Brain (organoid and tissue), 16 donors: ENCODE measurements at places on chromosomes 16 and 17.

DNA sequence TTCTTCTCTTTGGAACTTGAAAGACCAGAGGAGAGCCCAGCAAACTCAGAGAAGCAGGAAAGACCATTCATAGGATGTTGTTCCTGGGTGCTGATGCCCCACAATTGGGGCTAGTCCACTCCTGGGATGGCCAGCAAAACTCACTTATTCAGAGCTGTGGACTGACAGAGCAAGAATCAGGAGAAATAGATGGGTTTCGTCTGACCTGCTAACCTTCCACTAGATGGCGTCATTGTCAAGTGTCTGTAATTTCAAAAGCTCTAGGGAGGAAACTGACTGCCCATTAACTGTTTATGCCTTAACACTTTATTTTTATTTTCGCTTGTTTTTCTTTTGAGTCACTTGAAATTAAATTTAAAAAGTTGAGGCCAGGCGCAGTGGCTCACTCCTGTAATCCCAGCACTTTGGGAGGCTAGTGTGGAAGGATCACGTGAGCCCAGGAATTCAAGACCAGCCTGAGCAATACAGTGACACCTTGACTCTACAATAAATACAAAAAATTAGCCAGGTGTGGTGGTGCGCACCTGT is 28.7 kb upstream of the MILR1 start:
- peak; percentile 65 for DNase-seq

GRCh38 chr16:495127-495748 is 32.3 kb upstream of the CAPN15 start:
- no peak for DNase-seq

GRCh38 chr17:55121268-55121667 is 143.5 kb upstream of the HLF start:
- DNase-seq, result no peak

DNA sequence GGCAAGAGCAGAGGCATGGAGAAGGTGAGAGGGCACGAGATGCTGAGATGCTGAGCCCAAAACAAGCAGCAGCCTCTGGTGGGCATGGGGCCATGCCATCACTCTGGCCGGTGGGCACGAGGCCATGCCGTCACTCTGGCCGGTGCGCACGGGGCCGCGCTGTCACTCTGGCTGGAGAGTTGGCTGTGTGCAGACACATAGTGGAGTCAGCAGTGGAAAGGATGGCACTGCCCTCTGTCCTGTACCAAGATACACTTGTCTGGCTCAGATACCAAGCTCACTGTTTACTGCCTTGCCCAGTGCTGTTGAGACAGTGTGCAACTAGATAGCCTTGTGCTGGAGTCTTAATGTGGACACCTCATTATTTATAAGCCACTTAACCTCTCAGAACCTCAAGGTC is 45.1 kb downstream of the CYB5D2 start:
- no peak for DNase-seq

DNA sequence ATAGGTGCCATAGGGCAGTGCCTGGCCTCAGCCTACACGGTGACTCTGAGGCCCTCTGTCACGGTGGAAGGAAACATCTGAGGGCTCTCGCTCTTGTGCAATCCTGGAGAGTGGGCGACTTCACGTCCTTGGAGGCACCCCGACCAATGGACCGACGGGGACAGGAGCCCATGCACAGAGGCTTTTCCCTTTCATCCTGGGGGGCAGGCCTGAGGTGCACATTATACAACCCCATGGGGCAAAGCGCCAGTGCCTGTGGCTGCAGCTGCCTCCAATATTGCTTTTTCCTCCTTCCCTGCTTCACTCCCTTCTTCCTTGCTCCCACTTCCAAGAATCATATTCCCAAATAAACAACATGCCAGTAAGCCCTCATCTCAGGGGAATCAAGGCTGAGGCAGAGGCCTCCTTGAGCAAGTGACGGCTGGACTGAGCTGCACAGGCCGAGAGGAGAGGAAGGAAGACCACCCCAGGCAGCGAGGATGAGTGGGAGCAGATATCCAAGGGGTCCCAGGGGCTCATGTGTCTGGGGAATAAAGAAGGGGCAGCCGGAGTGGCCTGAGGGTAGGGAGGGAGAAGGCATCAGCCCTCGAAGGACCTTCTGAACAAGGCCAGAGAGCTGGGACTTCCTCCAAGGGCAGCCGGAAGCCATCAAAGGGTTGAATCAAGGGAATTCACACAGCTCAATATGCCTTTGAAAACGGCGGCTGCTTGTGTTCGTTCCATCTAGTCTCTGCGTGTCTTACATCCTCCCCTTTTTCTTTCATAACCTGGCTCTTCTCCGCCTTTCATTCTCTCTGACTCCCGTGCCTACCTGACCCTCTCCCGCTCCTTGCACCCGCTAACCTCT is 42.6 kb upstream of the RPL38 start:
- DNase-seq, result no peak

DNA sequence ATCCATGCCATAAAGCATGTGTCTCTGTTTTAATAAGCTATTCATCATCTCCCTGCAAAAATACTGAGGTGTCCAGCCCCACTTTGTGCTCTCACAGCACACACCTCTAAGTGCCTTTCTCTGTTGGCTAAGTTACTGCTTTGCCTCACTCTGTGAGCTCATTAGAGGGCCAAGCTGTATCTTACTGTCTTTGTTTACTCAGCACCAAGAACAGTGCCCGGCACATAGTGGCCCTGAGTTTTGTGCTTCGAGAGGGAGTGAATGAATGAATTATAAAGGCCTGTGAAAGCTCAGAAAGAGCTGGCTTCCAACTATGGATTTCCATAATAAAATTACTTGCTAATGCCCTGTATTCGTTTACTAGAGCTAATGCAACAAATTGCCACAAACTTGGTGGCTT is 50.2 kb upstream of the NOG start:
- no peak for DNase-seq

DNA sequence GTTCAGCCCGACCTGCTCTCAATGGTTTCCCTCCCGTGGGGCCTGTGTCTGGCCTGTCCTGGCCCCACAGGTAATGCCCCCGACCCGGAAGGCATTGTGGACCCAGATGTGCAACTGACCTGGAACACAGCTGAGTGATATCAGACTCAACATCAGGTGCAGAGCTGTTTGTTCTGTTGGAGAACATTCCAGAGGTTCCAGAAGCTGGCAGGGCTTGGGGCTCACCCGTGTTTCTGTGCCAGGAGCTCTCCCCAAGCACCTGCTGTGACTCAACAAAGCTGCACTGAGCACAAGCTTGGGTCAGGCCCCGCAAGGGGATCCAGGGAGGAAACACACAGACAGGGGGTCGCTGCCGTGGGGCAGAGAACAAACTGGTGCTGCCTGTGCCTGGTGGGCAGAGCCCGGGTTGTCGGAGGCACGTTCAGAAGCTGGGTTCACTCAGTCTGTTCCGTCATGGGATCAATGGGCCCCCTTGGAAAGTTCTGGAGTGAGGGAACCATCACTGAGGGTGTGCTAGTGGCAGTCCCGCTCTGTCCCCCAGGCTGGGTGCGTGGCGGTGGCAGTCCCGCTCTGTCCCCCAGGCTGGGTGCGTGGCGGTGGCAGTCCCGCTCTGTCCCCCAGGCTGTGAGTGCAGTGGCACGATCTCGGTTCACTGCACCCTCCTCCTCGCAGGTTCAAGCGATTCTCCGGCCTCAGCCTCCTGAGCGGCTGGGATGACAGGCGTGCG is 22.1 kb downstream of the HS3ST6 start:
- DNase-seq, result no peak

- DNase-seq, result peak; percentile 67
These were observed 243.9 kb upstream of the RBFOX1 start for GRCh38 chr16:7088711-7089110.

- peak; percentile 63 for DNase-seq
These were observed 9.9 kb upstream of the ADGRG1 start for GRCh38 chr16:57618296-57619132.

DNA sequence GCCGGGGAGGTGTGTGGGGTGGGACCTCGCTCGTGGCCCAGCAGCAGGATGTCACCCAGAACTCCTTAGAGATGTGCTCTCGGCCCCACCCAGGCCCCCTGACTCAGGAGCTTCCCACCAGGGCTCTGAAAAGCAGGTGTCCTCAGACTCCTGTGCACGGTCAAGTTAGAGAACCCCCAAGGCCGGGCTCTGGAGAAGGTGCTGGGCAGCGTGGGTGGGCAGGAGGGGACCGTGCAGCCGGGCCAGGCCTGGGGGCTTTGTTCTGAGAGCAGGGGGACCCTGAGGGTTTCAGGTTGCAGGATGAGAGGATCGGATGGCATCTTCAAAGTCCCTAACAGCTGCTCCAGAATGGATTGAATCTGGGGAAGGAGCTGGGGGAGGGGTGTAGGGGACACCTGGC is 164.4 kb upstream of the CIBAR2 start:
- DNase-seq, result no peak

- DNase-seq, result peak; percentile 83
These were observed 22.3 kb downstream of the FOXN1 start for GRCh38 chr17:28528327-28529012.

GRCh38 chr16:86051368-86052114 is 152.6 kb downstream of the IRF8 start:
- no peak for DNase-seq

GRCh38 chr16:5738586-5738985 is 641.0 kb upstream of the EEF2KMT start:
- DNase-seq, result peak; percentile 29

DNA sequence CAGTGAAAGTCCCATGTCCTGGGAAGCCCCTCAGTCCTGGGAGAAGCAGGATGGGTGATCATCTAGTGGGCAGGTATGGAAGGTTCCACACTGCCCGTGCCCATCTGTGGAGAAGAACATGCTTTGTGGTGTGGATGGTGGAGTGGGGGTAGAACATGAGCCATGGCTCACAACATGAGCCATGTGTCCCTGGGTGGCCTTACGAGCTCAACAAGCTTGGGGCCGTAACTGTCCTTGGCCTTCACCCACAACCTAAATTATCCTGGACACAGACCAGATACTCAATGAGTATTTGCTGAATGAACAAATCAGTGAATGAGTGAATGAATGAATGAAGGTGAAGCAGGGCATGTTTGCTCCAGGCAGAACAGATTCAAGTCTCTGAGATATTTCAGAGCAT is 13.5 kb downstream of the SOX8 start:
- DNase-seq, result no peak

DNA sequence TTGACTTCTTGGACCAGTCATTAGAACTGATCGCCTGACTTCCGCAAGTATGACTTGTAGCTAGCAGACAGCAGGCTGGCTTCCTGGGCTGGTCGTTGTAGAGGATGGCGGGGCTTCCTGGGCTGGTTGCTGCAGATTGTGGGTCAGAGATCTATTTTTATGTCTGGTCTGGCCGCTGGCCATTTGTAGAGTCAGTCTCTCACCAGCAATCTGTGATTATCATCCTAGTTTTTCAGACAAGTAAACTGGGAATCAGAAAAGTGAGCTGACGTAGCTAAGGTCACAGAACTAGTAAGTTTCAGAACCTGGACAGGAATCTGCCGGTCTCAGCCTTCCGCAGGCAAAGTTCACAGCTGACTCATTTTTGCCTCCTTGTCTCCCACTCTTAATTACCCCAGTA is 19.1 kb downstream of the GPR142 start:
- DNase-seq, result no peak

- no peak for DNase-seq
These were observed 11.1 kb downstream of the COG1 start for GRCh38 chr17:73203788-73204479.

- peak; percentile 70 for DNase-seq
These were observed 24.4 kb upstream of the ABCC11 start for GRCh38 chr16:48271728-48272127.

- no peak for DNase-seq
These were observed 116.7 kb upstream of the CES5A start for GRCh38 chr16:55991843-55992242.

GRCh38 chr16:53892155-53892554 is 188.2 kb downstream of the FTO start:
- peak; percentile 79 for DNase-seq

DNA sequence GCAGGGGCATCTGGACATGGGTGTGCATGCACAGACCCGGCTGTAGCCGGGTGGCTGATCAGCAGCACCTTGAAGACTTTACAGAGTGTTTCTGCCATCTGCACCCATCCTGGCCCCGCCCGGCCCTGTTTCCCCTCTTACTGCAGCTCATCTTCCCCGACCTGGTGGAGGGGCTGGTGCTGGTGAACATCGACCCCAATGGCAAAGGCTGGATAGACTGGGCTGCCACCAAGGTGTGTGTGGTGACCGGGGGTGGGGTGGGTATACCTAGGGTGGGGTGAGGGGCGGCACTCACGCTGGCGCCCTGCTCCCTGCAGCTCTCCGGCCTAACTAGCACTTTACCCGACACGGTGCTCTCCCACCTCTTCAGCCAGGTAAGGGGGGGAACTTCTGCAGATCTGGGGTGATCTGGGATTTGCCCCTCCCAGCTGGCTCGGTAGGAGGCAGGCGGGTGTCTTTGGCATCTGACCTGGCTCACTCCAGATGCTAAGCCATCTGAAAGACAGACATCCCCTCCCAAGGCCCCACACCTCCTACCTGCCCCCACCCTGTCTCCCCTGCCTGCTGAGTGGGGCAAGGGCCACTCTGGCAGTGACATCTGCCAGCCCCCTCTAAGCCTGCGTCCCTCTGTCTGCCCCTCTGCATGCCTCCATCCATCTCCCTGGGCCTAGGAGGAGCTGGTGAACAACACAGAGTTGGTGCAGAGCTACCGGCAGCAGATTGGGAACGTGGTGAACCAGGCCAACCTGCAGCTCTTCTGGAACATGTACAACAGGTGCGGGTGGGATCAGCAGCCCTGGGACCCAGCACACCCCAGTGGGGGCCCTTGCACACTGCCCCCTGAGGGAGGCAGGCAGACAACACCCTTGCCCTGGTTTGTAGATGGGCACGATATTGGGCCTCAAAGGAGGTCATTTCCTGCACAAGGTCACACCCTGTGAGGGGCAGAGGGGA is 6.6 kb downstream of the NDRG4 start:
- no peak for DNase-seq

GRCh38 chr17:73191443-73192205 is 1.2 kb upstream of the COG1 start:
- DNase-seq, result peak; percentile 91

- DNase-seq, result no peak
These were observed 174.4 kb upstream of the HS3ST3A1 start for GRCh38 chr17:13776027-13776551.

GRCh38 chr17:73247726-73248125 is 14.0 kb downstream of the CPSF4L start:
- DNase-seq, result peak; percentile 54

GRCh38 chr17:61209525-61209924 is 190.1 kb upstream of the TBX2 start:
- DNase-seq, result peak; percentile 56
